Cardiac fibroblast (primary cell): ENCODE measurements at places on chromosomes 5 and 9.
A peak's percentile ranks its signal among the peaks of the same experiment; 100 is the strongest.

DNA sequence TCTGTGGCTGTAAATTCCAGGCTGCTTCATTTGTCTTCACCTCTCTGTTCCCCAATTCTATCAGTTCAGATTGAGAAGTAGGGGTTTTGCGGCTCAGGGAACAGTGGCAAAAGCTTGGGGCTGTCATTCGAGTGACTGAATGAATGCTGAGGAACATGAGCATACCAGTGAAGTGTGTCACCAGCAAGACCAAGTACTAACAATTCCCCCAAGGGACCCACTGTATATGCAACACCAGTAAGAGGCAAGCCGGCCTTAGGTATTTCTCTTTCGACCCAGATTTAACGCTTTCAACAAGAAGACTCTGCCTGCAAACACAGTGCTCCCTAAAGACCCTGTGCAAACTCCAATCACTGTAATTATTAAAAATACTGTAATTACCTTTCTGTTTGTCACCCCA is 25.8 kb downstream of the KLHL3 start:
- DNase-seq = peak; percentile 34

- DNase-seq = no peak
Observed at GRCh38 chr5:27619982-27620381, 581.6 kb upstream of the CDH9 start.

GRCh38 chr5:72368271-72368670 is 48.1 kb downstream of the PTCD2 start:
- DNase-seq = peak; percentile 21

- DNase-seq = no peak
Observed at GRCh38 chr9:126635661-126636439, 22.1 kb downstream of the LMX1B start.

DNA sequence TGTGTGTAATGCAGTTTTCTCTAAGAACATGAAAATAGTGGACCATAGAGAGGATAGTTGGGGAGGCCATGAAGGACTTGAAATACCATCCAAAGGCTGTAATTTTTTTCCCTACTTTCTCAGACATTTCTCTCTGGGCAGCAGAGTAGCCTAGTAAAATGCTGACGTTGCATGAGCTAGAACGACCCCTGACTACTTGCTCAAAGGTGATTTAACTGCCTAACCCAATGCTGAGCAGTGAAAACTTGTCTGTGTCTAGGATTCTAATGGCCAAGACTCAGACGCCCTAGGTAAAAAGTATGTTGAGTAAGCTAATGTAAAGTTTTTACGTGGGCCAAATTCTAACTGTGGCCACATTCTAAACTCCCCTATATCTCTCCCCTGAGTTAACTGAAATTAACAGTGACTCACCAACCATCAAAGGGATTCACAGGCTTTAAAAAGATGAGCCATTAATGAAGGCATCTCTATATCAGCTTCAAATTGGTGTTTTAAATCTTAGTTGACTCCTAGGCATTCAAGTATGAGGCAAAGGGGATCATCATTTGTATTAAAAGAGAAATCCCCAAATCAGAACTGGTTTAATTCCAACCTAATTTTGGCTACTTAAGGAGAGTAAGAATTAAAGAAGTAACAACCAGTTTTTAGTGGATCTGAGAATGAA is 121.0 kb upstream of the GAS1 start:
- DNase-seq = no peak

DNA sequence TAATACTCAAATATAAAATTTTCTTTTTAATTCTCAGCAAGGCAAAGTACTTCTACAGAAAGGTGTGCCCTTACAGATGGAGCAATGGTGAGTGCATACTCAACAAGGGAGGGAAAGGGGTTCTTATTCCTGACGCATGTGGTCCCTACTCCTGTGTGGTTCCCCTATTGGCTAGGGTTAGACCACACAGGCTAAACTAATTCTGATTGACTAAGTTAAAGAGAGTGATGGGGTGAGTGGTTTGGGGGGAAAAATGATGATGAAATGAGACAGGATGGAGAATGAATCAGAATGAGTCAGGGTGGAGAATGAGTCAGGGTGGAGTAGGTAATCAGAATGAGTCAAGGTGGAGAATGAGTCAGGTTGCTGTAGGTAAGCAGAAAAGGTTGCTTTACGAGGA is 22.9 kb upstream of the HMGCS1 start:
- DNase-seq = peak; percentile 52

GRCh38 chr9:34158362-34158869 is 20.4 kb upstream of the UBAP1 start:
- DNase-seq = peak; percentile 79

- peak; percentile 89 for DNase-seq
Observed at GRCh38 chr9:88781628-88782391, 209.5 kb upstream of the S1PR3 start.

DNA sequence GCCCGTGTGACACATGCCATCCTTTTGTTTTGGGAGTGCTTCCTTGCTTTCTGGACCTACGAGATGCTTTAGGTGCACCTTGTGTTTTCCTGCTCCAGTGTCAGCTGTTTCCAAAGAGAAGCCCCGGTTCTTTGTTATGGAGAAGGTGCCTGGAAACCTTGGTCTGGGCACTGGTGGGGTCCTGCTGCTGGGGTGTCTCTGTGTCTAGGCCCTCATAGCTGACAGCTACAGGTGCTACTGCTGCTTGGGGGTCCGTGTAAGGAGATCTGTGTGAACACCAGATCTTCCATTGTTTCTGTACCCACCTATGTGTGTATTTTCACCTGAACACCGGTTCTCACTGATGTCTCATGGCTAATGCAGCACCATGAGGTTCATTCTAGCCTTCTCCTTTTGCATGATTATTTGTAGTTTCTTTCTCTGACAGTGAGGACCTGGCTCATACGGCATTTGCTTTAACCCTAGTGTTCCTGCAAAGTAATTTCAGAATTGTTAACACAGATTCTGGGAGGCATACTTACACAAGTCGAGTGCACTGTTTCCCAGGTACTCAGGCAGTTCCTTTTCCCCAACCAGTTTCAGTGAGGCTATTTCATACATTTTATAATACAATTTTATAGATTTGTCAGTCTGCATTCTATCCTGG is 13.2 kb upstream of the FAM120AOS start:
- no peak for DNase-seq

GRCh38 chr9:89444925-89445765 is 52.8 kb downstream of the SEMA4D start:
- no peak for DNase-seq
